ENCODE measurements at places on chromosomes 11 and 22. TPM values are rescaled to one million over a fixed set of nuclear protein-coding genes. Genes with fewer than 3 reads are reported as not detected.
A peak's percentile ranks its signal among the peaks of the same experiment; 100 is the strongest.

GRCh38 chr11:61477727-61478148 lies 30.8 kb upstream of the LRRC10B start:
- H3K36me3 ChIP-seq, result no peaks in the 10 kb centered on the region
- peaks cover 1% of the 10 kb centered on the region for H3K4me1 ChIP-seq
- H3K27ac ChIP-seq, result no peak overlapping the region
- no peak for DNase-seq

DNA sequence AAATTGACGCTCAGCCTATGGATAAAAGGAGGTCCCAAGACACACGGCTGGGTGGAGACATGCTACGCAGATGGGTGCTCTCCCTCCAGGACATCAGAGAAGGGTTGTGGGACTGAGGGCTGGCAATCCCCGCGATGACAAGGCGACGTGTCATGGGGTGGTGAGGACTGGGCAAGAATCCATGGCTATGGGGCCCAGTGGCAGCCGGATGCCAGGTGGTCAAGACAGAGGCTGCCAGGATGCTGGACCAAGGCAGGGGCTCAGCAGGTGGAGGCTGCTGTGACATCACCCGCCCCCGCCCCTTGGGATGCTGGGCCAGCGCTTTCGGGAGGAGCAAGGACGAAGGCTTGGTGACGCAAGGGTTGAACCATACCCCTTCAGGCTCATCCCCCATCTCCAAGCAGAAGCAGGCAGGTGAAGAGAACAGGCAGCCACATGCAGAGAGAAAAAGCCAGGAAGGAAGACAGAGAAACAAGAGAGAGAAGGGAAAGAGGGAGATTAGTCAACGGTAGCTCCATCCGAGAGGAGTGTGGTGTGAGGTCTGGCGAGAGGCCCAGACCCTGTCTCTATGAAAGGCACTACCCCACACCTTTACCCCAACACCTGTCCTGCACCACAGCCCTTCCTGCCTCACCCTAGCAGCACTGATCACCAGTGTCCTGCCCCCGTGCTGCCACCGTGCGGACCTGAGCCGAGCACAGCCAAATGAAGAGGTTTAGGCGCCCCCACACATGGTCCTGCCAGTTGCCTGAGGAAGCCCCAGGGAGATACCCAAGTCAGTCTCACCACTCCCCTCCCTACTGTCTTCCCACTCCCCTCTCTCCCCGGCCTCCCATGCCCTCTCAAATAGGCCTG lies 24.1 kb upstream of the RASL10A start:
- peaks cover 47% of the 10 kb centered on the region for H3K4me1 ChIP-seq
- peaks cover 55% of the 10 kb centered on the region for H3K36me3 ChIP-seq
- H3K4me3 ChIP-seq, result no peak overlapping the region
- peak overlapping the region; percentile 96 for H3K27ac ChIP-seq
- no peak for DNase-seq
- no peaks in the 10 kb centered on the region for H3K27me3 ChIP-seq

Gene CSNK2A3
- 0.71 TPM for total RNA-seq

Gene BLID
- not detected for total RNA-seq

Gene PPP6R3
- 77.3 TPM for total RNA-seq
